Muscle of back (tissue), 13 donors: ENCODE measurements at places on chromosomes 1 and 21. TPM values are rescaled to one million over a fixed set of nuclear protein-coding genes. Genes with fewer than 3 reads are reported as not detected.

CHIT1 gene
- polyA plus RNA-seq: 0.74 TPM

DNA sequence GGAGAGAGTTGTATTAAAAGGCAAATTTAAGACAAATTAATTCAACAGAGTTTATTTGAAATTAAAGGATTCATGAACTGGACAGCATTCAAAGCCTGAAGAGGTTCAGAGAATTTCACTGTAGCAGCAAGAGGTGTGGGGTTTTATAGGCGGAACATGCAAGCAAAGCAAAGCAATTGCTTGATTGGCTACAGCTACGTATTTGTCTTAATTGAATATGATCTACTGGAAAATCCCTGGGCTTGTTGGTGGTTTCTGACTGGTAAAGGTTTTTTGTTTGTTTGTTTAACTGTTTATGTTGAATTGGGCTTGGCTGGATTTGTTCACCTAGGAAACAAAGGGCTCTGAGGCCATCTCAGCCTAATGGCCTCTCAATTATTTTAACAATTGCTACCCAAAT lies 61.5 kb downstream of the KCNK1 start:
- no peak for DNase-seq

FAM177B gene
- not detected for polyA plus RNA-seq

LAD1 gene
- 11.4 TPM for polyA plus RNA-seq

DNA sequence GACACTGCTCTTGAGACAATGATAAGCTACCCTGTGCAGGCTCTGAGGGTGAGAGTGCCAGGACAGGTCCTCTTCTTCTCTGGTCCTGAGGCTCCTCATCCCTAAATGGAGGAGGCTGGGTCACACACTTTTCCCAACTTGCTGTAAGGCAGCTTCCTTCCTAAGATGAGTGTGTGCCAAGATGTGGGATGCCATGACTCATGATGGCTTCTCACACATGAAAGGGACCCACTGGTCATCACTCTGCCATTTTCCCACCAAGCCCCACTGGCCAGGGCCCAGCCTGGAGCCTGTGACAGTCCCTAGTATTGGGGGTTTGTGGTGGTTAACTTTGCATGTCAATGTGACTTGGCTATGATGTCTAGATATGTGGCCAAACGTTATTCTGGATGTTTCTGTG lies 54.4 kb downstream of the CNIH3 start:
- DNase-seq: no peak

DNA sequence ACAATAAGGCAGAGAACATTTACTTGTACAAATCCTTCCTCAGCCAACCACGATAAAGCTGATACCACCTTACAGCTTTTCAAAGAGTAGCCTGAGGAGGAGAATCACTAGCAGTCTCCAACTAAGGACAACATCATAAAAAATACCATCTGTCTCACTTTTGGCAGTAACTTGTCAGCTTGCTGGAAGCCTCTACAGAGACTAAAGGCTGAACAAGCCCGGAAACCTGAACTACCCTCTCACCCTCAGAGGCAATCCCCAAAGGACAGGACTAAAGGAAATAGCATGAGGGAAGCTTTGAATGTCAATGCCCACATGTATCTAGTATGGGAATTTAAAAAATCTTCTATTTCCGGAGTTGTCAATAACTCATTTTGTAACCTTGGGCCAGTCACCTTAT lies 10.6 kb downstream of the SRSF4 start:
- no peak for DNase-seq

- peak; percentile 97 for DNase-seq
Observed at GRCh38 chr1:94713472-94714141, 106.5 kb upstream of the SLC44A3 start.

- DNase-seq: no peak
Observed at GRCh38 chr1:42392255-42392654, 11.7 kb downstream of the RIMKLA start.

SFT2D2 gene
- polyA plus RNA-seq: 7.5 TPM

CATSPERE gene
- 0.46 TPM for polyA plus RNA-seq

- no peak for DNase-seq
Observed at GRCh38 chr21:44710756-44711326, 531 bp downstream of the TSPEAR start.

- no peak for DNase-seq
Observed at GRCh38 chr1:93704052-93704451, 22.4 kb upstream of the BCAR3 start.

MATN1 gene
- polyA plus RNA-seq: 1.1 TPM

- DNase-seq: no peak
Observed at GRCh38 chr1:91830242-91831131, 55.5 kb downstream of the TGFBR3 start.

MTARC2 gene
- 12.6 TPM for polyA plus RNA-seq

PDZK1 gene
- polyA plus RNA-seq: 0.79 TPM

HEYL gene
- 46.3 TPM for polyA plus RNA-seq
